ENCODE measurements at places on chromosomes 11 and 22.

DNA sequence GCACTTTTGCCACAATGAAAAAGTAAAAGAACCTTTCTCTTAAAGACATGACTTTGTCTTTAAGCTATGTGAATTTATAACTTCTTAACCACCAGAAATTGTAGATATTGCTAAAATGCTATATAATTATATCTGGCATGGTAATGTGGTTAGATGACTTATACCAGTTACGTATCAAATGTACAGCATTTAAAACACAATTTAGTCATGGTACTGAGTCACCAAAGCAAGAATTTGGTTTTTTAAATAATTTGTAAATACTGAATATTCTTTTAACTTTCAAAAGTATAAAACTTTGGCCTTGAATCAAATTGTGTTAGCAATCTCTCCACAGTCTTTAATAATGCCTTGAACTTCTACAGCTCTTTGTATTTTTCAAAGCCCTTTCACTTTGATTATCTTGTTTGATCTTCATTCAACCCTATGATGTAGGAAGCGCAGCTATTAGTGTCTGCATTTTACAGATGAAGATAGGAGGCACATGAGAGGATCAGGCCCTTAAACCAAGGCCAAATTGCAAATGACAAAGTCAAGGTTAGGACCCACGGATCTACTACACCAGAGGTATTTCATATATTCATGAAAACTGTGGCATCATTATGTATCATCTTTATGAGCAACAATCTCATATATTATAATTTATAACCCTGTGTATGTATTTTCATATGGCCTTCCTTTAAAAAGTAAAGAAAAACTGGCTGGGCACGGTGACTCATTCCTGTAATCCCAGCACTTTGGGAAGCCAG is 4.4 kb upstream of the SYTL2 start:
- DNase-seq = no peak

GRCh38 chr11:16825101-16825500 is 86.7 kb downstream of the C11orf58 start:
- no peak for DNase-seq

DNA sequence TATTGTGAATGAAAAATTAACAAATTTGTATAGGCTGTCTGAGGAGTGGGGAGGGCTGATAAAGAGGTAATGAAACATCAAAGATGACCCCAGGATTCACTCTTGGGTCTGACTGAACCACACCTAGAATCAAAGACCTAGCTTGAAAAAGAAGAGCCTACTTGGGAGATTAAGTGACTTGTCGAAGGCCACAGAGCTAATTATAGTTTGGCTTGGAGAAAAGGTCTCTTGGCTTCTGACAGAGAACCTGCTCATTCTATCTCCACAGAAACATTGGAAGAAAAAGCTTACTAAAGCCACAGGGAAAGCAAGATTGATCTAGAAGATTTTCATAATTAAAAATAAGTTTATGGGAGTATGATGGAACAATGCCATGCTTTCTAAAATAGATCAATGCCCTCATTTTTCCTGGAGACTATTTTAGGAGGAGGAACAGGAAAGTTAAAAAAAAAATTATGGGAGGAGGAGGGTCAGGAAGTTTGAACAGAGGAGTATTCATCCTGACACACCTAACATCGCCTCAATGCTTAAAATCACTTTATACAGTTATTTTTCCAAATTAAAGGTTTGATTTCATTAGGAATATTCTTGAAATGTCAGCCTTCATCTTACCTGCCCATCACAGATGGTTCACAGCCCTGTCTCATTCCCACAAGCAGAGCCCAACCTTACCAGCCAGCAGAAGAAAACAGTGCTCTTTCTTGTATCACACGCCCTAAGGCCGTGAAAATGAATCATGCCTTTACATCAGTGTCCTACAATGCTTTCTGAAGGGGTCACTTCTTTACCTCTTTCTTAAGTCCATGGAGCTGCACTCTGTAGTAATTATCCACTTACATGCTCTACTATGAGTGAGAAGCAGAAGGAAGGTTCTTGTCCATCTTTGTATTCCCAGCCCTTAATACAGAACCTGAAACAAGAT is 231.1 kb upstream of the MPPED2 start:
- DNase-seq = no peak

DNA sequence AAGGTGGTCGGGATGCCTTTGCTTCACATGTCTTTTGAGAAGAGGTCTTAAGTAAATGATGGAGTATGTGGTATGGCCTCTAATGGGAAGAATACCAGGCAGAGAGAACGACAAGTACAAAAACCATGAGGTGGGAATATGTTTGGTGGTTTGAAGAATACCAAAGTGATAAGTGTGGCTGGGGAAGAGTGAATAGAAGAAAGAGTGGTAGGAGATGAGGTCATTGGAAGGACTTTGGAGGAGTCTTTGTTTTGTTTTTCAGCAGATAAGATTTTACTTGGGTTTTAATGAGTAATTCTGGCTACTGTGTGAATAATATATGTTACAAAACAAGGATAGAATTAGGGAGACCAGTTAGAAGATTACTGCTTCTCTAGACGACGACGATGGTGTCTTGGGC is 515.4 kb downstream of the RAB38 start:
- no peak for DNase-seq

DNA sequence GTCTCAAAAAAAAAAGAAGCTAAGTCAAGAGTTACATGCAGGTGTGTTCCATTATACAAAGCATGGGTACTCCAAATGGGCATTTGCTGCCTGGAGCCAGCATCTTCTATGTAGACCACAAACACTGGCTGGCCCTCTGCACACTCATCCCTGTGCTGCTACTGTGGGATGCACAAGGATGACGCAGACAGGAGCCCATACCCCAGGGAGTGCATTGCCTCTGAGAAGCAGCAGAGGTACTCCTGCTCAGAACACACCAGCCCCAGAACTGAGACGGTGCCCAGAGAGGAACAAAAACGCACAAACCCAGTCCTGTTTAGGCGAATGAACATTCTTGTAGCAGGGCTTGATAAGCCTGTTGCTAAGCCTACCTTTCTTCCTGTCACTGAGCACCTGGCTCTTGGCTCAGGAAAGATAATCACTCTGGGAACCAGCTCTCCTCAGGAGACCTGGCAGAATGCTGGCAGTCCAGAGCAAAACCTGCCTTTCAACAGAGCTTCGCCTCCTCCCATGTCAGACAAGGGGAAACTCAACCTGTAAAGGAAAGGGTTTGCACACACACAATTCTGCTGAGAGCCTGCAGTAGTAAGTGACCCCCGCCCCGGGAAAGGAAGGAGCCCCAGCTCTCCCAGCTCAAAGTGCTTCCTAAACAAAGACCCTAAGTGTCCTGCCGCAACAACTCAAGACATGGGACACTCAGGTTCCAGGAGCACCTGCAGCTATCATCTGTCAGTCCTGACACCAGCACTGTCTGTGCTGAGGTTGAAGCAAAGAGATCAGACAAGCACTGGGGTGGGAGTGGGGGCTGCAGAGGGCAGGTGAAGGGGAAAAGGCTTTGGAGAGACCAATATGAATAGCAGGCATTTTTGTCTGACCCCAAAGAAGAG is 145.7 kb downstream of the TENM4 start:
- no peak for DNase-seq

GRCh38 chr11:128522055-128522942 is 65.1 kb downstream of the ETS1 start:
- peak; percentile 86 for DNase-seq

DNA sequence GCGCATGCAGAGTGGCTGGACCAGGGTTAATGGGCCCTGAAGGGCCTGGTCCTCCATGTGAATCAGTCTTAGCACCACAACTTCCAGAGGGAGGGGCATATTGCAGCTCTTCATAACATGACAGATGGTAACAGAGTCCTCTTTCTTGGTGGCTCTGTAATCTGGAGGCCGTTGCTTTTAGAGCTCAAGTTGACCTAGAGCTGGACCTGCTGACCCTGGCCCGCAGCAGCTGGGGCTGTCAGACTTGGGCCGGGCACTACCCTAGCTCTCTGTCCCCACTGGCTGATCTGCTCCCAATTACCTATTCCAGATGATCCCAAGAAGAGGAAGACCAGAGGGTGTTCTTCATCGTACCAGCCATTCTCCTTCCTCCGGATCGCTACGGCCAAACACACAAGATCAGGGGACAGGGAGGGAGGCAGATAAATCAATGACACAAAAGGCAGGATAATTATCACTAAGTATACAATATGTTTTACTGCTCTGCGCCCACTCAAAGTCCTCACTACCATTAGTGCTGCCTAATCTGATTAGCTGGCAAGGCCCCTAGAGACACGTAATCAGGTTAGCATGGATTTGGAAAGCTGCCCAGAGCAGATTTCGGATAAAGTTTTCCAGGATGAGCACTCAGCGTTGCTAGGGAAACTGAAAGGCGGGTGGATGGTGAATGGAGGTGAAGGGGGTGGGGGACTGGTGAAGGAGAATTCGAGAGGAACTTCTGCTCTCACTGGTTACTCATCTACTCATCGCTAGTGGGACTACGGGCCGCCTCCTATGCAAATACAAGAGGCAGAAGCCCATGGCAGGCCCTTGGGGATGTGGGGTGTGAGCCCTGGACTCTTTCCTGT is 64.5 kb upstream of the PHOX2A start:
- DNase-seq = no peak

DNA sequence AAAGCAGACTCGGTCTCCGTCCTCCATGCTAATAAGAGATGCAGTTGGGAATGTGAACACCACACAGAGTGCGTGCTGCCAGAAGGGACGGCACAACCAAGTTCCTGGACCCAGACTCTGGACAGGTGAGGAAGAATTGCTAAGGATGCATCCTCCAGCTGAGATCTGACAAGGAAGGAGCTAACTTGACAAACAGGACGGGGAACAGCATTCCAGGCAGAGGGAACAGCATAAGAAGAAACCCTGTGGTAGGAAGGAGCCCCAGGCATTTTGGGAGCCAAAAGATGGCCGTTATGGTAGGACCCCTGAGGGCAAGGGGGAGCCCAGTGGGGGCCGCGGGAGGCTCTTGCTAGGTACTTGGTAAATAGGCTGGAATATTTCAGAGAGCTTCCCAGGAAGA is 6.0 kb downstream of the OSM start:
- DNase-seq = no peak

GRCh38 chr11:77141475-77141874 is 13.4 kb downstream of the MYO7A start:
- DNase-seq = no peak

DNA sequence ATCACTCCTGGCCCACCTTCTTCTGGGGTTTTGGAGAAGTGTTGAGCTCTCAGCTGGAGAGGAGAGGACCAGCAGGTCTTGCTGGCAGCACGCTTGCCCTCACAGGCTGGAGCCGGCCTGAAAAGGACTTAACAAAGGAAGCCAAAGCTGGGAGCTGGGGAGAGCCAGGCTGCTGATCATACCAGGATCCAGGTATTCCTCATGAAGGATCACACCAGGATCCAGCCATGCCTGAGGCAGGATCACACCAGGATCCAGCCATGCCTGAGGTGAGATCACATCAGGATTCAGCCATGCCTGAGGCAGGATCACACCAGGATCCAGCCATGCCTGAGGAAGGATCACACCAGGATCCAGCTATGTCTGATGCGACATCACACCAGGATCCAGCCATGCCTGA is 17.0 kb downstream of the MRGPRD start:
- no peak for DNase-seq

GRCh38 chr11:93733474-93733873 is 7.8 kb downstream of the TAF1D start:
- DNase-seq = no peak

- DNase-seq = no peak
Measured at GRCh38 chr11:47550288-47551047, 2.5 kb downstream of the CELF1 start.

DNA sequence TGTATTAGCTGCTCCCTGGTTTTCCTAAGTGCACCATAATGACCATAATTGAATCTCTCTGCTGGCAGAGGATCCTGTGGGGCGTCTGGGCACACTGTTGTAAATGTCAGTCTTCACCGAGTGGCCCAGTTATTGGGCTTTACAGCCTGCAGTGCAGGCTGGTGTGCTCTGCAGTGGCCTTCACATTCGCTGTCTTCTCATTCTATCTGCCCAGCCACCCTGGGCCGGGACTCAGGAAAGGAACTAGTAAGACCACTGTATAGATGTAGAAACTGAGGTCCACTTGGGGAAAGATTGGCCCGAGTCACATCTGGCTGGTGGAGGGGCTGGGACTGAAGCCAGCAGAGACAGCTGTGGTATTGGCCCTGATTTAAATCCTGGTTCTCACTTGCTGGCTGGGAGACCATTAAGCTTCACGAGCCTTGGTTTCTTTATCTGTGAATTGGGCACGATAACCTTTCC is 49.3 kb downstream of the TSPAN18 start:
- no peak for DNase-seq

DNA sequence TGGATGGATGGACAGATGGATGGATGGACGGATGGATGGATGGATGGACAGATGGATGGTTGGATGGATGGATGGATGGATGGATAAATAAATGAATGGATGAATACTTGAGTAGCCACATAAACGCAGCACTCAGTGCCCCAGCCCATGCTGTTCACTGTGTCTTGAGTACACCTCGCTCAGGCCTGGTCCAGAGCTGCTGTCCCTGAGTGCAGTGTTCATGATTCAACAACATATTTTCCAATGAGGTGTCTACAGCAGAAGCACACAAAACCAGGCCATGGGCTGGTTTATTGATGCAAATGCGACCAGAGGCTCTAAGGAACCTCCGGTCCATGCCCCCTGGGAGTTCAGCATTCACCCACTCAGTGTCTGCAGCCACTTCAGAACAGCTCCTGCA is 584.3 kb downstream of the BRD1 start:
- no peak for DNase-seq

- no peak for DNase-seq
Measured at GRCh38 chr11:107493117-107493516, 35.5 kb upstream of the CWF19L2 start.

DNA sequence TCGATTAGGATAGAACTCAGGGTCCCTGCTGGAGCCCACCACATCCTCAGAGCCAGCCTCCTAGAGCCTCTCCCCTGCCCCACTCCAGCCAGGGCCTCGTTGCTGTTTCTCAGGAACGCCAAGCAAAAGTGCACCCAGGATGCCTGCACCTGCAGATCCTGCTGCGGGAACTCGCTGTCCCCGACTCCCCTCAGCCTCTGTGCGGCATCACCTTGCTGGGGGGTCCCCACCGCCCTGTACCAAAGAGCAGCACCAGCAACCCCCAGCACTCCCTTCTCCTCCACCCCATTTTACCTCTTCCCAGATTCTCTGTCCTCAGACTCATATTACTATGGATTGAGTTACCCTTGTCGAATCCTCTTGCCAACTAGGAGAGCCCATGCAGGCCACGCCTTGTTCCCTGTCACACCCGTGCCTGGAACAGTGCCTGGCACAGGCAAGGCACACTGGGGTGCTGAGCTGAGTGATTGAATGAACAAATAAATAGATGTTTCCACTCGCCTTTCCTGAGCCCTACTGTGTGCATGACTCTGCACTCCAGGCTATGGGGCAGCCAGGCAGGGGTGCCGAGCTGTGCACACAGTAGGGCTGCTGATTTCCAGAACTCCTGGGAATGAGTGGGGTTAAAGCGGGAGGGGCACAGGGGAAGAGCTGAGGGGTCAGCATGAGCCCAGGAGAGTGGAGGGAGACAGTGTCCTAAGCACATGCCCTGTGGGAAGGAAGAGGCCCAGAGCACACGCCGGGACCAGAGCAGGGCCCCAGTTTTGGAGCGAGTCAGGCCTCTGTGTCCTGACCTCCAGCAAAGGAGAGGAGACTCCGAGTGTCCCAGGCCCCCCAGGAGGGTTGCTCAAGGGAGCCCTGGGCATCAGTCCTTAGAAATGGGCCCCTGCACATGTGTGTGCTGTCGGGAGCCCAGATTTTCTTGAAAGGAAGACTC is 44.3 kb downstream of the LINC01488 start:
- DNase-seq = no peak

Measured in activated T-helper 9 cell treated with anti-CD3 and anti-CD28 coated beads, Interleukin-2, amount 50 U/mL, for 16 hours (primary cell).